ENCODE measurements at places on chromosomes 6 and 20. TPM values are rescaled to one million over a fixed set of nuclear protein-coding genes. Genes with fewer than 3 reads are reported as not detected.

GRCh38 chr6:36800223-36801076 is 38.8 kb downstream of the CPNE5 start:
- DNase-seq: no peak

DNA sequence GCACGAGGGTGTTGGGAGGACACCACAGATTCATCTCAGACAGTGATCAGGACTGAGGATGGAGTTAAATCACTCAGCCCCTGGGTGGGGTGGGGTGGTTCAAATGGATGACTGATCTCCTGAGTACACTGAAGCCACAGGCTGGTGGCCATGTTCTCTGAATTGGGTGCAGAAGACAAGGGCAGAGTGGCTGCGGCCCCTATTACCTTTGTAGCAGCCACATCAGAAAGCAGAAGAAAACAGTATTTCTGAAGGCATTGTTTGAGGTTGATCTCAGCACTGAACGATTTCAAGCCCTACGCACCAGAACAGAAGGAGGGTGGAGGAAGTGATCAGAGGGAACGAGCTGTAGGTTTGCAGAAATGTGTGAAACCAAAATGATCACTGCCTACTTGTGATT is 71.6 kb downstream of the SH3BGRL2 start:
- DNase-seq: no peak

Gene RTF2
- total RNA-seq: 77.4 TPM

- no peak for DNase-seq
These were observed 3.6 kb upstream of the NUP153 start for GRCh38 chr6:17710331-17710730.

Gene RGS19
- 40.8 TPM for total RNA-seq

Gene ARMH2
- total RNA-seq: not detected

DNA sequence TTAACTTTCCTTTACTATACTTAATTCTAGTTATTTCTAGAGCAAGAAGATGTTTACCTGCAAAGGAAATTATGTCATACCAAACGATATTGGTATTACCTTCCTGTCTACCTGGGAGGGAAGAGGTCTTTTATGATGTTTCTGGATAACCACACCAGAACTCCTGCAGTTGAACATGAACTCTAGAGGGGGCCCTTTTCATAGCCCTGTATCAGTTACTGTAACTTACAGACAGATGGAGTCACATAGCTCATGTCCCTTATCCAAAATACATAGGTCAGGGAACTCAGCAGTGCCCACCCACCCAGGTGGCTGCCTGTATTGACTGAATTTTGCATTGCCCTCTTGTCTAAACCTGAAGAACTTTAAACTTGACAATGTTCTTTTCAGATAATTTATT is 35.1 kb upstream of the MYL9 start:
- DNase-seq: no peak

Gene SLC17A4
- total RNA-seq: not detected

Measured in upper lobe of right lung (tissue), 1 donor.